GM23248 (cell line): ENCODE measurements at places on chromosomes 3 and 15. TPM values are rescaled to one million over a fixed set of nuclear protein-coding genes. Genes with fewer than 3 reads are reported as not detected.

DNA sequence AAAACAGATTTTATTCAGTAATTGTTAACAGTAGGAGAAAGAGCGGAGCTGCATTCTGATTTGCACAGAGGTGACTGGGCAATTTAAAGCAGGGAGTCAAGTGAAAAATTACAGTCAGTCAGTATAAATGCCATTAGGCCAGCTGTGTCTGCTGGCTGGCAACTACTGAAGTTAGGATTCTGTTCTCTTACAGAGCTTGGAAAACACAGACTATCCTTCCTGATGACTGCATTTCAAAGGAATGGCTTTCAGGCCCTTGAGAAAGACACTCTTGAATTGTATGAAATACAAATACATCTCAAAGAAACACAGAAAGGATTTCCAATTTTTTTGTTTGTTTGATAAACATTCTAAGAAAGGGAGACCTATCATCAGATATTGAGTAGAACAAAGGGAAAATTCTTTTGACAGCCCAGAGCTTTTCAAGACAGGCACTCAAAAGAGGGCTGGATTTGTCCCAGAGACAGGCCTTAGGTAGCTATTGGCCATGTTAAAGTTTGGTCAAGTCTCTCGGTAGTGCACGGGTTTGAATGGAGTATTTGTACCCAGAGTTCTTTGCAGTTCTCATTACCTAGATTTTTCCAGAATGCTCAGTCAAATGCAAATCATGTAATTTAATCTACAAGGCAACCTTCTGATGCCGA is 551.2 kb upstream of the CCDC54 start:
- peaks cover 42% of the 10 kb centered on the region for H3K4me1 ChIP-seq
- no peaks in the 10 kb centered on the region for H3K36me3 ChIP-seq
- H3K4me3 ChIP-seq = no peak overlapping the region
- H3K27ac ChIP-seq = peak overlapping the region; percentile 66

DNA sequence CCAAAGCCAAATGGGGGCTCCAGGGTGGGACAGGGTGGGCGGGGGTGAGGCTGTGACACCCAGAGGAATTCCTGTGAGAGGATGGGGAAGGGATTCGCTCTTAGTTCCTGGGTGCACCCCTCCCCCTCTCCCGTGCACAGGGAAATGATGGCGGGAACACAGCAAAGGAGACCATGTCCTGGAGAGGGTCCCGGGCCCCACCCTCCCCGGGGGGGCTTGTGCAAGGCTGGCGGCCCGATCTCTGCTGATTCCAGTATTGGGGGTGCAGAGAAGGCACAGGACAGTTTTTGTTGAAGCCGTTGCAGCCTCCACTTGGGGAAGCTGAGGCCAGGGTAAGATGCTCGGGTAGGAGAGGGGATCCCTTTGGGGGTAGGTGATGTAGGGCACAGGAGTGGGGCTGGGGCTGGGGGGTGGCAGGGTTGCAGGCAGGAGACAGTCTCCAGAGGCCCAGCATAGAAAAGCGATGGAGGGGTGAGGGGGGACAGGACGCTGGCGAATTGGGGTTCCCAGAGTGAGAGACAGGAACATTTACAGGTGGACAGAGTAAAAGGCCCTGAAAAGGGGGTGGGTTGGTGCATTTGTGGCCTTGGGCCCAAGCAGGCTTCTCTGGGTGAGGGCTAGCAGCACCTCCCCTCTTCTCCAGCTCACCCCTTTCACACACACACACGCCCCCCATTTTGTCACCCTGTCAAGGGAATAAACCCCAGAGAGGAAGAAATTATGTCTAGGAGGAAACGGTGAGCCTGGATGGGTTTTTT is 38.5 kb downstream of the HMCES start:
- DNase-seq = no peak
- H3K4me1 ChIP-seq = 0 out of 2 replicates have a peak, but pooled peaks cover 5% of the 10 kb centered on the region
- H3K27ac ChIP-seq = peak overlapping the region; percentile 84
- H3K4me3 ChIP-seq = peak overlapping the region; percentile 97

DNA sequence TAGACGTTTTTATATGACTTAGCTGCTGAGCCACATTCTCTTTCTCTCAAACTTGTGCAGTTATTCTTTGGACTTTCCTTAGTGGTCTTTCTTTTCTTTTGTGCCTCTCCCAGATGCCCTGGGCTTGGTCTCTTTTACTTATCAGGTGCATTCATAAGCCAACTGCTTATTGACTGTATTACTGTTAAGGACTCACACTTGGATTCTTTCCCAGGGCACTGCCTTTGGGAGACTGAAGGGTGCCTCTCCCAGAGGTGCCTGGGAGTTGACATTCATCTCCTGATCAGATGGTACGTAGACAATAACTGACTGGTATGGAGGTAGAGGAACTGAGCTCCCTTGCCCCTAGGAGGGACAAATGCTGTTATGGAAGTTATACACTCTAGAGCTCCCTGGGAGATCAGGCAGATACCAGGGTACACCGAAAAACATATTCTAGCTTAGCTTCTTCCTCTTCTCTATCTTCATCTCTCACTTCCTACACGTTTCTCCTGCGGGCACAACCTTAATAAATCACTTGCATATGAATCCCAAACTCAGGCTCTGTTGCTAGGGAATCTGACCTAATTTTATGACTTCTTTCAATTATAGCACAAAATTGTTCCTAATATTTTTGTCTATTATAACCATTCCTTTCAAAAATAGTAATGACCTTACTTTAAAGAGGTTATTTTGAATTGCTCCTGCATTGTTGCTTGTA is 24.7 kb downstream of the PARP15 start:
- DNase-seq = no peak
- H3K4me1 ChIP-seq = no peaks in the 10 kb centered on the region
- no peaks in the 10 kb centered on the region for H3K36me3 ChIP-seq
- H3K27ac ChIP-seq = no peak overlapping the region
- no peak overlapping the region for H3K4me3 ChIP-seq

DNA sequence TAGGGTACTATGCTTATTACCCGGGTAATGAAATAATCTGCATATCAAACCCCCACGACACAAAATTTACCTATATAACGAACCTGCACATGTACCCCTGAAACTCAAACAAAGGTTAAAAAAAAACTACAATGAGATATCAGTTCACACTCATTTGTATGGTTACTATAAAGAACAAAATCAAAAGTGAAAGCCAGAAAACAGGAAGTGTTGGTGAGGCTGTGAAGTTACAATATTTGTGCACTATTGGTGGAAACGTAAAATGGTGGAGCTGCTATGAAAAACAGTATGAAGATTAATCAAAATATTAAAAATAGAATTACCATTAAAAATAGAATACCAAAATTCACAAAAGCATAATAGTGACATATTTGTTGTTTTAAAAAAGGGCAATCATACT is 128.9 kb downstream of the ZIC1 start:
- H3K4me3 ChIP-seq = no peak overlapping the region
- no peaks in the 10 kb centered on the region for H3K36me3 ChIP-seq
- H3K27me3 ChIP-seq = no peaks in the 10 kb centered on the region
- no peak overlapping the region for H3K27ac ChIP-seq

GRCh38 chr3:196968233-196969133 is at the start of gene PIGZ:
TSS of gene PIGZ (minus strand) at chr3:196968833. CDS start at chr3:196952031, 16,802 bp downstream.
- H3K27me3 ChIP-seq = no peaks in the 10 kb centered on the region
- DNase-seq = peak; percentile 76
- no peaks in the 10 kb centered on the region for H3K36me3 ChIP-seq
- H3K27ac ChIP-seq = no peak within 1 kb of the TSS
- peak within 1 kb of the TSS; percentile 90 for H3K4me3 ChIP-seq
- H3K4me1 ChIP-seq = no peaks in the 10 kb centered on the region

Gene HYKK
- total RNA-seq = 3.2 and 3.9 TPM in 2 replicates

Gene KLHL40
- not detected in 2 replicates for total RNA-seq

- no peak overlapping the region for H3K4me3 ChIP-seq
- no peak for DNase-seq
- H3K27me3 ChIP-seq = peaks cover 17% of the 10 kb centered on the region
- no peaks in the 10 kb centered on the region for H3K4me1 ChIP-seq
- no peaks in the 10 kb centered on the region for H3K36me3 ChIP-seq
These were observed 21.9 kb upstream of the NR1I2 start for GRCh38 chr3:119759962-119760361.

Gene NPAP1
- total RNA-seq = not detected in 2 replicates
